ENCODE measurements at places on chromosomes 2 and 18.

- DNase-seq = no peak
Measured at GRCh38 chr2:162840598-162841246, 2.2 kb upstream of the KCNH7 start.

DNA sequence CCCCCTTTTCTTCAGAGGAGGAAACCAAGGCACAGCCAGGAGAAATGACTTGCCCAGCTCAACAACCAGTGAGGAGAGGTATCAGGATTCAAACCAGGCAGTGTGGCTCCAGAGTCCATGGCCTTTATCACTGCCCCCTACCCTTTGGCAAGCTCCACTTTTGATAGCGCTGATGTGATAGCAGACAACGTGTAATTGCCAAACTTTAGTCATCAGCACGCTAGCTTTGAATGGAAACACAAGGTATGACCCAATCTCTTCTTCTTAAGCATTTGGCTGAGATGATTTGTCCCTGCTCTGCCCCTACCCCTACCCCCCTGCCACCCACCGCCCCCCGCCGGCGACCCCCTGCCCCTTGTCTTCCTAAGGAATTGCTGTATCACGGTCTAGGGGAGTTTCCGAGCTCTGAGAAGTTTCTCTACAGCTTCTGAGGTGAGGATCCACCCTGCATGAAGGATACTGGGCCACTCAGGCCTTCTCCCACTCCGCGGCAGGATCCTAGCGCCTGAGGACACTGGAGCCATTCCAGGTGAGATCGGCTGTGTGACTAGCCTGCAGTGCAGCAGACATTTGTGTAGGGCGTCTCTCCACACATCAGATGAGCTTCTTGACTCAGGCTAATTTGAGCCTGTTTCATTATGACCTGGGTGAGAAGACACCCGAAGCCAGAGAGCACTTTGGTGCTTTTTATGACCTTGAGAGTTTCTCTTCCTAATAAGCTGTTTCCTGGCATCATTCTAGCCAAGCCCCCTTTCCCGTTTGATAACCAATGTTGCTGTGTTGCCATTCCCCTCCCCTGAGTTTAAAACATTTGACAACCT is 75.1 kb upstream of the MAP4K4 start:
- no peak for DNase-seq

DNA sequence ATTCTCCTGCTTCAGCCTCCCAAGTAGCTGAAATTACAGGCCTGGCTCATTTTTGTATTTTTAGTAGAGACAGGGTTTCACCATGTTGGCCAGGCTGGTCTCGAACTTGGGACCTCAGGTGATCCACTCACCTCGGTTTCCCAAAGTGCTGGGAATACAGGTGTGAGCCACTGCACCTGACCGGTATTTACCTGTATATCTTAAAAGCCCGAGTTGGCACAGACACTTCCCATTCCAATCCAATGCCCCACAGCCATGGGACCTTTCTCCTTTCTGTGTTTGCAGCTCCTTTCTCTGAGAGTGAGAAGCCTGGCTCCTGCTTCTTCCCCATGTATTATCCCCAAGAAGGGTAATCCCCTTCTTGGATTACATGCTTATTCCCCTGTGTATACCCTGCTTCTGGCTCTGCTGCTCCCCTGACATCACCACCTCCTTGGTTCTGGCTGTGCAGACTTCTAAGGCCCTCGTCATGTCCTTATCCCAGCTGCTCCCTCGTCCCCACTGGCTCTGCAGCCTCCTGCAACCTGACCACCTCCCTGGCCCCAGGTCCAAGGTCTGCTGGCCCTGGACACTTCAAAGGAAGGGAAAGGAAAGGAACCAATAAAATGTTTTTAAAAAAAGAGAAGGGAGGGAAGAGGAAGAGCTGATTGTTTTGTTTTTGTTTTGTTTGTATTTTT is 52.8 kb downstream of the INPP5D start:
- DNase-seq = no peak

DNA sequence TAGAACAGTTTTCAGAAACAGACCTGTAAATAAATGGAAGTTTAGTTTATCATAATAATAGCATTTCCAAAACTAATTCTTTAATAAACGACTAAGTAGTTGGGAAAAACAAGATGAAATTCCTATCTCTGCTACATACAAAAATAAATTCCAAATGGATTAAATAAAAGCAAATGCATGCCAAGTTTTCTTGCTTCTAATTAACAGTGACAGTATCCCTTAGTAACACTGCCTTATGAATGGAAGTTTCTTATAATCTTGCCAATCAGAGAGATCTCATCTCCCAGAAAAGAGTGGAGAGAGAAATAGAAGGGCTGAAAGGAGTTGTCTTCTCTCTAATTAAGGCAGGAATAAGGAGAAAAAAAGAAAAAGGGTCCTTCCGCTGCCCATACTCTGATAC is 133.9 kb downstream of the GFPT1 start:
- DNase-seq = no peak

DNA sequence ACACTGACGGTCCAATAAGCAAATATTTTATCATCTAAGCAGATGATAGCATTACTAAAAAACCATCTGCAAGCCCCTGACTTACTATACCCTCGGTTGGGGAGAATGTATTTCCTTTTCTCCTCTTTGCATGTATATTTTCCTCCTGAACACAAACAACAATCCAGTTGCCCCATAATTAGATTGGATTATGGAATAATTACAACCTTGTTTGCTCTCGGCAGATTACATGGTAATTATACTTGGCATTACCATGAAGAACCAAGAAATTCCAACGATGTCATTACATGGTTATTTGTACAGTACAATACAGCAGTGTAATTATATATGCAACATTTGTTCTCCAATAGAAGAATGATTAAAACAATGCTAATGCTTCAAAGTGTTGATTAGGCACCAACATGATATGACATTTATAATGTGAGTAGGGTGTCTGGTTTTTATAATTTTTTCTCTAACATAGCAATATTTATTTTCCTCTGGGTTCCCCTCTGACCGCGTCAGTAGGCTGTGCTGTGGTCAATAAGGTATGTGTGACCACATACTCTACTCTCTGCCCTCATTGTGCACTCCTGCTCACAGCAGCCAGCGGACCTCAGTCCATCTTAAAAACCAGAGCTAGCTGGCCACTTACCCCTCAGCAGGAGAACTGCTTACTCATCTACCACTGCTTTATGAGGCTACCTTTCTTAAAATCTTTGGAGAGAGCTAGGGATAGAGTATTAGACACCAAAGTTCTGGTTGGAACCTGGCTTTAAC is 176.1 kb downstream of the INSIG2 start:
- no peak for DNase-seq

DNA sequence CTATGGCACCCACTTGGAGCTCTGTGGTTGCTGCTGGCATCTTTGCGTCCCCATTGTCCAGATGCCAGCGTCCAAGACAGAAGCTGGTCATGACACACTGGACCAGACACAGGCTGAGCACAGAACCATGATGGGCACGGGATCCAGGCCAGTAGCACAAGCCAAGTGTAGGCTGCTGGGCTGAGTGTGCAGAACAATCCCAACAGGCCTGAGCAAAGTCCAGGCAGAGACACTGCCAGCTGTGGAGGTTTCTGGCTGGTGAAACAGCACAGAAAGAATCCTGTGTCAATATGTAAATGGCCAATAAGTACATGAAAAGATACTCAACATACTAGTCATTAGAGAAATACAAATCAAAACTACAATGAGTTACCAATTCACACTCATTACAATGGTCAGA is 705.4 kb downstream of the METTL4 start:
- no peak for DNase-seq

- DNase-seq = no peak
Measured at GRCh38 chr2:42296226-42296625, 64.8 kb downstream of the COX7A2L start.

- no peak for DNase-seq
Measured at GRCh38 chr2:109721135-109721534, 73.0 kb upstream of the RGPD5 start.

- no peak for DNase-seq
Measured at GRCh38 chr2:19120181-19120580, 238.2 kb downstream of the OSR1 start.

DNA sequence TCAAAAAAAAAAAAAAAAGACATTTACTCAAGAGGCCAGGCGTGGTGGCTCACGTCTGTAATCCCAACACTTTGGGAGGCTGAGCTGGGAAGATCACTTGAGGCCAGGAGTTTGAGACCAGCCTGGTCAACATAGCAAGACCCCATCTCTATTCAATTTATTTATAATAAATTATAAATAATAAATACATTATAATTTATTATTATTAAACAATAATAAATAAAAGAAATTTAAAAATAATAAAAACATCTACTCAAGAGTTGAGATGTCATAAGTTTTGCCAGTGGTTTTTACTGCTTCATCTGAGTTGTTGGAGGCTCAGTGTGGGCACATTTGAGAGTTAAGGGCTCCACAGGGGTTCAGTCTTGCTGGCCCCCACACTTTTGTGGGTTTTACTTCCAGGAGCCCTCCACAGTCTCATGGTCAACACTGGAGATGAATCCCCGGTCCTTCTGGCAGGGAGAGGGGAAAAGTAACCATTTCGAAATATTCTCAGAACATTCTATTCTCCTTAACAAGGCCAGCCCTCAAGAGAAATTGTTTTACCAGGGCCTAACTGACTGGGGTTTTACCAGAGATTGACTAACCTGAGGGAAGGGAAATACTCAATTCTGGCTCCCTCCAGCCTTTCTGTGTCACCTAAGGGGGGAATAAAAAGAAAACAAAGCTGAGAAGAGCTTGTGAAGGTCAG is 51.6 kb upstream of the NCOA1 start:
- no peak for DNase-seq

GRCh38 chr2:226649871-226650660 is 149.6 kb downstream of the IRS1 start:
- DNase-seq = peak; percentile 45

- peak; percentile 47 for DNase-seq
Measured at GRCh38 chr18:9091066-9091476, 11.4 kb upstream of the NDUFV2 start.

DNA sequence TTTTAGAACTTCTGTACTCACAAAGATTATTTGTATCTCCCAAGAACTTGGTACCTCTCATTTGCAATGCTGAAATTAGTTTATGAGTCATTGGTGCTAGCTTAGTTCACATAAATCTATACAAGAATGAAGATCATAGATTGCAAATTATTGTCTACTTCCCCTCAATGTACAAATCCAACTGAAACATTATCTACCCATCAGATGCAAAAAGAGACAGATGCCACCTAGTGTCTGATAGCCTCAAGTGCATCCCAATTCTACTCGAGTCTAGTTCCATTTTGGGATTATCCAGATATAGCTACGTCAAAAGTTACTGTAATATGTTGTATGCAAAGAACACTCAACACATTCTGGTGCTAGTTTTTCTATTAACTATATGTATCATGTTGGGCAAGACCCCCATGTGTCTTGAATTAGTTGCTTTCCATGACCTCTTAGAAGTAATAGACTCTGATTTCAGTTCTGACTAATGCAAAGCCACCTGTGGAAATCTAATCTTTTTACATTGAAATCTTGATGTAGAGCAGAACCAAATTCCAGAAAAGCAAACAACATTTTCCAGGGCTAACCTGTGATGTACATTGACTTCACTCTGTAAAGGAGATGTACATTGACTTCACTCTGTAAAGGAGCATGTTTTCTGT is 210.0 kb downstream of the RBM43 start:
- peak; percentile 20 for DNase-seq

DNA sequence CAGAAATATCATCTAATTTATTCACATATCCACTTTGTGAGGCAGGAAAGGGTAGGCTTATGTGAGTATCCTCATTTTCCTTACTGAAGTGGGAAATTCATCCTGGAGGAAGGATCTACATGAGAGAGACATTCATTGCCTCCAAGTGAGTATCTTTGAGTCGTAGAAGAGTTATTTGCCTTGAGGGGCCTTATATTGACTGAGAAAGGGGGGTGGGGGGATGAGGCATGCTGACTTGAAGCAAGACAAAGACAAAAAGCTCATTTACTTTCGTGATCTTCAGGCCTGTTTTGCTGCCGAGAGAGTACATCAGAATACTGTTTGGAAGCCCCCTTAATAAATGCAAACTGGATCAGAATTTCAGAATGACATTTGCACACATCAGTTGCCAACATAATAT is 17.6 kb upstream of the NEDD4L start:
- no peak for DNase-seq

GRCh38 chr2:127841466-127842178 is 16.3 kb downstream of the POLR2D start:
- no peak for DNase-seq

DNA sequence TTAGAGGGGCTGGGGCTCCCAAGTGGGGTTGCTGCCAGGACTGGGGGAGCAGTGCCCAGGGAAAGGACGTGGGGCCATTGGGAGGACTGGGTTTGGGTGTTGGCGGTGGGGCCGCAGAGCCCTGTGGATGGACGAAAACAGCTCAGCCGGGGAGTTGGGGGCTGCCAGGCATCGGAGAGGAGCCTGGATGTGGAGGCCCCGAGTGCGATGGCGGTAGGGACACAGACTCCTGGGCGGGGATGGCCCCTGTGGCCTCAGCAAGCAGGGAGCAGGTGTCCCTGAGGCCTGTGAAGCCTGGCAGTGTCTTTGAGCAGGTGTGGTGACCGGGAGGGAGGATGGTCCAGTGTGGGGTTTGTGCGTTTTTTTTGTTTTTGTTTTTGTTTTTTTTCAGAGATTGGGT is 13.3 kb downstream of the CTDP1 start:
- DNase-seq = no peak

DNA sequence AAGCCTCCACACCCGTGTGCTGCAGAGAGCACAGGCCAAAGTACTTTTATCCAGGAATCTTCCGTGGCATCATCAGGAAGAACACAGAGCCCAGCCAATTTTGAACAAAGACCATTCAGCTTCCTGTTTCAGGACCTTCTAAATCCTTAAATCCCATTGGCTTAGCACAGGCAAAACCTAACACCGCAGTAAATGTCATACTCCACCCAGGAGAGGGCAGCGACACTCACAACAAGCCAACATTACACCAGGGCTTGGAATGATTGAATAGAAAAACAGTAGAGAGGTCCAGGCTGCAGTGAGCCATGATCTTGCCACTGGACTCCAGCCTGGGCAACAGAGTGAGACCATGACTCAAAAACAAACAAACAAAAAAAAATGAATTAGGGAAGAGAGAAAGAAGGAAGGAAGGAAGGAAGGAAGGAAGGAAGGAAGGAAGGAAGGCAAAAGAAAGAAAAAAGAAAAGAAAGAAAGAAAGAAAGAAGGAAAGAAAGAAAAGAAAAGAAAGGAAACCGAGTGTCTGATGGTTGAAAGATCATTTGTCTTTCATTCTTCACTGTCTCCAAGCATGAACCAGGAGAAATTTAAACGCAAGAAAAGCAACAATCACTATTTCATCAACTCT is 144.6 kb upstream of the SATB2 start:
- no peak for DNase-seq
